ENCODE measurements at places on chromosomes 3 and 15. TPM values are rescaled to one million over a fixed set of nuclear protein-coding genes. Genes with fewer than 3 reads are reported as not detected.
A peak's percentile ranks its signal among the peaks of the same experiment; 100 is the strongest.

- H3K36me3 ChIP-seq, result no peaks in the 10 kb centered on the region
- H3K4me1 ChIP-seq, result peaks cover 22% of the 10 kb centered on the region
- no peaks in the 10 kb centered on the region for H3K27me3 ChIP-seq
- H3K4me3 ChIP-seq, result no peak overlapping the region
Measured at GRCh38 chr3:101928890-101929289, 79.6 kb downstream of the NFKBIZ start.

- DNase-seq, result no peak
- no peak overlapping the region for H3K4me3 ChIP-seq
- H3K4me1 ChIP-seq, result peaks cover 44% of the 10 kb centered on the region
Measured at GRCh38 chr15:71455878-71456277, 340.6 kb downstream of the THSD4 start.

- no peak for DNase-seq
- H3K4me1 ChIP-seq, result no peaks in the 10 kb centered on the region
- H3K27me3 ChIP-seq, result no peaks in the 10 kb centered on the region
- H3K4me3 ChIP-seq, result no peak overlapping the region
Measured at GRCh38 chr15:101844916-101845315, 32.9 kb downstream of the OR4F15 start.

The TRAIP gene
- not detected for total RNA-seq

DNA sequence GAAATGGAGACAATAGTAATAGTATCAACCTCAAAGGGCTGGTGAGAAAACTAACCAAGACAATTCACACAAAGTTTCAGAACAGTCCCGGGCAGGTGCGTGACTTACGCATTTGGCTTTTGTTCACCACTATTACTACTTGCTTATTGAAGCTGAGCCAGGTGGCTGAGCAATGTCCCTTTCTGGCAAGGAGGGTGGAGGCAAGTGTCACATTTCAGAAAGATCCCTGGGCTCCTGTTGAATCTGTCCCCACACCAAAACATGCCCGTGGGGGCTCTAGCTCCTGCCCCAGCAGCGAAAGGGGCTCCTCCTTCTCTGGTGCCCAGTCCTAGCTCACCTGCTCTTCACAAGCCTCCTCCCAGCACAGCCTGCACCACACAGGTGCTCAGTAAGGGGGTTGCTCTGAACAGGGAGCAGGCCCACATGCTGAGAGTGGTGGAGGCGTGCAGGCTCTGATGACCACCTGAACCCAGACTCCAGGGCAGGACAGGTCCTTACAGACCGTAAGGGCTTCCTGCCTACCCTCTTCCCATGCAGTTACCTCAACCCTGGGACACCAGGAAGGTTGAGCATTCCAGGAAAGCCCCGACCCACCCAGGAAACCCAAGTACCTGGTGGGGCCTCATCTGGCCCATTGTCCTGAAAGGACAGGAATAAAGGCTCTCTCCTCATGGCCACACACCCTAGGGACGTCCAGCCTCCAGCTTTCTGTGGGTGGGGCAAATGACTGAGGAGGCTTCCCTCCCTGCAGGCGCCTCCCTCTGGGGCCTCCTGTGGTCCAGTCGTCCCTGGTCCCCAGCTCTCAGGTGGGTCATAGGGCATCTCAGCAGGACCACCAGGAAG is 32.6 kb downstream of the SEMA7A start:
- no peaks in the 10 kb centered on the region for H3K36me3 ChIP-seq
- peaks cover 28% of the 10 kb centered on the region for H3K4me1 ChIP-seq
- H3K4me3 ChIP-seq, result no peak overlapping the region
- H3K27ac ChIP-seq, result no peak overlapping the region

- no peak overlapping the region for H3K4me3 ChIP-seq
- DNase-seq, result peak; percentile 62
- H3K27me3 ChIP-seq, result no peaks in the 10 kb centered on the region
Measured at GRCh38 chr15:83092309-83092976, 15.0 kb upstream of the TM6SF1 start.

GRCh38 chr3:113952921-113953320 is 5.1 kb downstream of the ZDHHC23 start:
- peaks cover 18% of the 10 kb centered on the region for H3K4me1 ChIP-seq
- no peak overlapping the region for H3K4me3 ChIP-seq
- H3K27me3 ChIP-seq, result no peaks in the 10 kb centered on the region
- peaks cover 25% of the 10 kb centered on the region for H3K36me3 ChIP-seq
- H3K27ac ChIP-seq, result no peak overlapping the region

DNA sequence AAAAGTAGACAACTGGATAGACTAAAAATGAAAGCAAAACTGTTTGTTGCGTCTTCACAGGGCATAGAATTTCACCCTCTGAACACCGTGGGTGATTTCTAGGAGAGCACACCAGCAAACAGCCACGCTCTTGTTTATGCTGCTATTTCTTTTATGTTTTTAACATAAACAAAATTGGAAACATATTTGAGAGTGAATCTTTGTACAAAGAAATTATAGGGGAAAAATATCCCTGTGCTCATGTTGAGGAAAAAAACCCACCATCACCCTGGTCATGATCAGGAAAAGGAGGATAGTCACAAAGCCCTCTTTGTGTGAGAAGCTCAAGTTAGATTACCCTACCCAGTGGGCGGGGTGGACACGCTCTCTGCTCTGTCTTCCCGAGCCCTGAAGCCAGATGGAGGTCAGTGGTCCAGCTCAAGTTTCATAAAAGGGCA is 313.3 kb downstream of the SATB1 start:
- no peaks in the 10 kb centered on the region for H3K27me3 ChIP-seq
- no peak overlapping the region for H3K27ac ChIP-seq
- no peaks in the 10 kb centered on the region for H3K36me3 ChIP-seq
- no peak overlapping the region for H3K4me3 ChIP-seq
- no peaks in the 10 kb centered on the region for H3K4me1 ChIP-seq

- no peaks in the 10 kb centered on the region for H3K27me3 ChIP-seq
- H3K36me3 ChIP-seq, result no peaks in the 10 kb centered on the region
- peak overlapping the region; percentile 89 for H3K27ac ChIP-seq
- peak; percentile 85 for DNase-seq
Measured at GRCh38 chr3:156816091-156816793, 9.9 kb upstream of the LEKR1 start.

DNA sequence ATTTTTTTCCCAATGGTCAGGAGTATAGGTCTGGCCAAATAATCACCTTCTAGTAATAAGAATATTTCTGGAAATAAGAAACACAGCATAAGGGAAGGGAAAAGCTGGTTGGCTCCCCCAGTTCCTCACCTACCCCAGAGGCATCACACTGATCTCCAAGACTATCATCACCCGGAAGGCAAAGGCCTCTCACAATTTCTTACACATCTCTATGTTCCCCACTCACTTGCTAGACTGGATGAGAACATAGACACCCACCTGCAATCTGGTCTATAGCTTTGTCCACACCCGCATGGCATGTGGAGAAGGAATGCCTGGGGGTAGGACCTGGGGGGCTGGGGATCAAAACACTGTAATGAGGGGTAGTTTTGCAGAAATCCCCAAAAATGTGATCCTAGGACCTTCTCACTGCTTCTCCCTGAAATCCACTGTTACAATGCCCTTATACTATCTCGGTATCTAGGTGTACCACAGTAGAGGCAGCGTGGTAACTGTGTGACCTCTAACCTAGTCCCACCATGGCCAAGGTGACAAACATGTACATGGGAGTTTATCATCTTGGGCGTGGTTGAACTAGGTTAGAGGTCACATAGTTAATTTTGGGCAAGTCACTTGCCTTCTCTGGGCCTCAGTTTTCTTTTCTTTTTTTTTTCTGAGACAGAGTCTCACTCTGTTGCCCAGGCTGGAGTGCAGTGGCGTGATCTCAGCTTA is 29.5 kb upstream of the NRROS start:
- H3K4me1 ChIP-seq, result peaks cover 36% of the 10 kb centered on the region
- peak; percentile 15 for DNase-seq
- H3K36me3 ChIP-seq, result no peaks in the 10 kb centered on the region
- no peaks in the 10 kb centered on the region for H3K27me3 ChIP-seq
- H3K4me3 ChIP-seq, result no peak overlapping the region

- H3K4me1 ChIP-seq, result no peaks in the 10 kb centered on the region
- no peak for DNase-seq
- H3K36me3 ChIP-seq, result no peaks in the 10 kb centered on the region
Measured at GRCh38 chr15:79083154-79083553, 7.4 kb downstream of the RASGRF1 start.

The GPR149 gene
- not detected for total RNA-seq

The ZNF148 gene
- total RNA-seq, result 109 TPM

DNA sequence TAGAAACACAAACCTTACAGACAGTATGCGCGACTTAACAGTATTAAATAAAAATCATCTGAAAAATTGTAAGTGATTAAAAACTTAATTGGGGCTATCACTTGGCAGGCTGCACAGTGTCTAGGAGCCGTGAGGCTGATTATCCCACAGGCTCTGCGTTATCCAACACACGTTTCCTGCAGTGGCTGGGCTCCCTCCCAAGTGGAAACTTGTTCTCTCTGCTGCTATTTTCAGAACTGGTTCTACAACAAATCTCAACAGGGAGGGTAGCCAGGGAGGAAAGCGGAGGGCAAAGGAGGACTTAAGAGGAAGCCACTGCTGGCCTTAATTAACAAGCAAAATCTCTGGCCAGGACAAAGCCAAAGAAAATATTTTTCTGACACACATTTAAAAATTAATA is 555.2 kb downstream of the MAGI1 start:
- no peak overlapping the region for H3K27ac ChIP-seq
- DNase-seq, result peak; percentile 81
- H3K27me3 ChIP-seq, result no peaks in the 10 kb centered on the region
- no peak overlapping the region for H3K4me3 ChIP-seq

The ZBBX gene
- not detected for total RNA-seq

GRCh38 chr15:28912422-28912821 is 26.6 kb downstream of the APBA2 start:
- H3K4me1 ChIP-seq, result no peaks in the 10 kb centered on the region
- H3K27ac ChIP-seq, result no peak overlapping the region
- no peak overlapping the region for H3K4me3 ChIP-seq
- no peaks in the 10 kb centered on the region for H3K36me3 ChIP-seq

GRCh38 chr3:56321892-56322291 is 146.4 kb downstream of the ERC2 start:
- no peaks in the 10 kb centered on the region for H3K4me1 ChIP-seq
- H3K27me3 ChIP-seq, result no peaks in the 10 kb centered on the region
- H3K36me3 ChIP-seq, result no peaks in the 10 kb centered on the region

The SLC12A8 gene
- 15.2 TPM for total RNA-seq

All from stomach (tissue), 19 donors.